ENCODE measurements at places on chromosomes 4 and X. TPM values are rescaled to one million over a fixed set of nuclear protein-coding genes. Genes with fewer than 3 reads are reported as not detected.

MAGEC3 gene
- not detected for total RNA-seq

- no peak for DNase-seq
These were observed 20.3 kb upstream of the HGFAC start for GRCh38 chr4:3421470-3421869.

- DNase-seq: no peak
These were observed 336.1 kb downstream of the GALNTL6 start for GRCh38 chr4:172149329-172149728.

DNA sequence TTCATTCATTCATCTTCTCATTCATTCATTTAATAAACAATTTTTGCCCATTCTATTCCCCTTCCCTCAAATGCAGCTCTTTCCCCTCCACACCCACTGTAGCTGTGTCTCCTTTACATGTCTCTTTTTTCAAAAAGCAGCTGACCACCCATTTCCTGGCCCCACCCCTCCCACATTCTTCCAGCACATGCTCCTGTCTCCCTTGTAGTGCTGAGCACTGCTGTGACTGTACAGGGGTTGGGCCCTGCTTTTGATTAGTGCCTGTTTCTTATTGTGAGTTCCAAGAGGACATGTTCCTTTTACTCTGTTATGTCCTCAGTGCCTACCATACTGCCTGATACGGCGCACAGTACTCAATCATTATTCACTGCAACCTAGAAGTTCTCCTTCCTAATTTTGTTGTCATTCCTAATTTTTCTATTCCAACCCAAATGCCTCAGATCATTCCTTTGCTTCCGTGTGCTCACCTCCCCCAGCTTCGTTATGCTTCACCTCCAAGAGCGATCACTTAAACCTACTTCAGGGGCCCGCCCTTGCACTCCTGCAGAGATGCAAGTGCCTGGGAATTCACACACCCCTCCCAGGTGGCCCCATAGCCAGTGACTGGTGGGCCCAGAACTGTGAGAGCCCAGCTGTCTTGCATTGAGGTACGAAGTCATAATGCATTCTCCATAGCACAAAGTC, 152.2 kb downstream of the STK32B start:
- no peak for DNase-seq

- DNase-seq: no peak
These were observed 7.9 kb downstream of the KDR start for GRCh38 chr4:55117511-55117910.

TMSB15C gene
- 9.0 TPM for total RNA-seq

- DNase-seq: no peak
These were observed 38.8 kb upstream of the STIM2 start for GRCh38 chr4:26821677-26822503.

- no peak for DNase-seq
These were observed 170.4 kb upstream of the TET2 start for GRCh38 chr4:104976262-104976661.

EMCN gene
- total RNA-seq: not detected

DNA sequence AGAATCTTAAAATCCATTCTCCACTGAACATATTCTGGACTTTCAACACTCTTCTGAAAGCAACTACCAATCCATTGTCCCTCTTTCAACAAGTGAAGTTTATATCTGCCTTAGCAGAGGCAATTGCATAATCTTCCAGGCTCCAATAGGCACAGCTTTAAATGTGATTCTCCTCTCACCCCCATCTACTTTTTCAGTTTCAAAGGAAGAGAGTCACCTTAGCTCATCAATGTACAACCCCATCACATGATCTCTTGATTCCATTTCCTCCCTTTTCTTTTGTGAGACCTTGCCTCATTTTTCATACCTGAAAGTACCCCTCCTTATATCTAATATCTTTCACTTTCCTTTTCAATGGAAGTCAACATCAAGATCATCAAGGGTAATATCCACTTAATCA, 921.7 kb upstream of the EPHA5 start:
- DNase-seq: no peak

ARL9 gene
- 0.76 TPM for total RNA-seq

All from OCI-LY7 (cell line).